ENCODE measurements at places on chromosomes 3 and 15.

GRCh38 chr3:120641696-120642246, 40.3 kb downstream of the HGD start:
- DNase-seq, result no peak

GRCh38 chr3:51815614-51816013, 36.6 kb upstream of the IQCF6 start:
- no peak for DNase-seq

DNA sequence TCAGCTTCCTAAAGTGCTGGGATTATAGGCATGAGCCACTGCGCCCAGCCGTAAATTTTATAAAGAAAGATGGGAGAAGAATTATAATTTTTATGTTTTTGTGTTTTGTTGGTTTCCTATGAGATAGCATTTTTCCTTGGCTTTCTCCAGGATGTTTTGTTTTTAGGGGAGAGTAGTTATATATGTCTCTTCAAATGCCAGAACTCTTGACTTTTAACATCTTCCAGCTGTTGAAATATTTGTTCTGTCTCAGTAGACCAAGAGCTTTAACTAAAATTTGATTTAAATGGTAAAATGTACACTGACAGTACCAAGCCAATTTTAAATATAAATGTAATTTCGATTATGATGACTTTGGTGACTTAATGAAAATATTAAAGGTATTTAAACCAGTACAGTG, 96.8 kb downstream of the DHX36 start:
- no peak for DNase-seq

GRCh38 chr3:107238787-107239186, 138.5 kb upstream of the CCDC54 start:
- DNase-seq, result no peak

DNA sequence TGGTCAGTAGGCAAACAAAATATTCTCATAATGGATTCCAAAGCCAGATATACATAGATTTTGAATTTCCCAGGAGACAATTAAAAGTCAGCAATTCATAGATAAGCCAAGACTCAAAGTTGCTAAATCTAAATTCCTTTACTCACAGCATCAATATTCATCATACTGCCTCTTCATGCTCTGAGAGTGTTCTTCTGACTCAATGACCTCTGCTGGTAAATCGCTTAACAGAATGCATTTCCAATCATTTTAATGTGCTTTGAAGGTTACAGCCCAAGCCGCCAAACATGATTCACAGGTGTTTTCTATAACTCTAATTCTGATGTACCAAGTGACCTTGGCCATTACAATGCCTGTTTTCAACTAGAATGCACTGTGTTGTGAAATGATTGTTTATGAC, 24.2 kb upstream of the SLC4A7 start:
- no peak for DNase-seq

- no peak for DNase-seq
Measured at GRCh38 chr3:39343076-39343717, 13.7 kb downstream of the CCR8 start.

GRCh38 chr3:178198329-178198728, 337.9 kb upstream of the KCNMB2 start:
- DNase-seq, result no peak

GRCh38 chr15:63244399-63244798, 33.0 kb upstream of the APH1B start:
- DNase-seq, result no peak

DNA sequence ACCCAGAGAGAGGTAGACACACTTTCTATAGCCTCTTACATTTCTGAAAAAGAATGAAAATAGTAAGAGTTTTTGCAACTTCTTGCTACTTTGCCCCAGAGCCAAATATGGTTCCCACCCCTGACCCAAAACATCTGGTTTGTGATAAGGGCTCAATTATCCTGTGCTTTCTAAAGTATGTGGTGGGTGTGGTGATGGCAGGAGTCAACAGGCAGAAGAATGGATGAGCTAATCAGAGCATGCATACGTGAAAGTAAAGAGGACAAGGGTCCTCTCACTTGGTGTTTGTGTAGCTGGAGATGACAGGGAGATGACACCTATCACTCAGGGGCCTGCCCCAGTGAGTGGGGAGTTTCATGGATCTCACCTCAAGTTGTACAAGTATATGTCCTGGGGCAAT, 19.1 kb downstream of the KBTBD8 start:
- DNase-seq, result no peak

GRCh38 chr3:126931806-126932187, 51.1 kb upstream of the PLXNA1 start:
- DNase-seq, result no peak

DNA sequence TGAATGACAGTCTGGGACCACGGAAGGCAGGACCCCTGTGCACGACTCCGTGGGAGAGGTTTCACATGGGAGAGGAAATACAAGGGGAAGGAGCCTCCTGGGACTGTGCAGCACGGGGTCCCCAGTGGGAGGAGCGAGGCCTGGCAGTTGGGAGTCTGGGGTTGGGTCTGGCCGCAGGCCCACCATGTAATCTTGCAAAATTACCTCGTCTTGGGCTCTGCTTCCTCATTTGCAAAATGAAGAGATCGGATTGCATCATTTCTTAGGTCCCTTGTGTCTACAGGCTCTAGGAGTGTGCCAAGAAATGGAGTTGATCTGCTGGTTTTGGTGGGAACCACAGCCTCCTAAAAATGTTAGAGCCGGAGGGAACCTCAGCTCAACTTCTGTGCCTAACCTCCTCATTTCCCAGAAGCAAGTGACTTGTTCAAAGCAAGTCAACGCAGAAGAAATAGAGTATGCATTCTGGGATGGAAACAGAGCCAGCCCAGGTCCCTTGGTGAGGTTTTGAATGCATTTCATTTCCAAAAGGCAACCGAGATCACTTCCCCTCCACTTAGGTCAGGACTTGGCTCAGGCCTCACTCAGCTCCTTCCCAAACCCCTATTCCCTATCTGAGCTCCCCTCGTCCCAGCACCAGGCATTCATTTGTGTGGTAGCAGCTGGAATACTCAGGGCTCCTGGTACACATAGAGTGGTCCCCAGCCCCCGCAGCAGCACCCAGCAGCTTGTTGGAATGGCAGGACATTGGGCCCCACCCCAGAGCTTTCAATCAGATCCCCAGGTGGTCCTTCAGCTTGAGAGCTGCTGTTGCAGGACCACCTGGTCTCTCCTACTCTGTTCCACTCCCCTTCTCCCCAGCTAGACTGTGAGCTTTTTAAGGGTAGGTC, 267.7 kb downstream of the XXYLT1 start:
- no peak for DNase-seq

DNA sequence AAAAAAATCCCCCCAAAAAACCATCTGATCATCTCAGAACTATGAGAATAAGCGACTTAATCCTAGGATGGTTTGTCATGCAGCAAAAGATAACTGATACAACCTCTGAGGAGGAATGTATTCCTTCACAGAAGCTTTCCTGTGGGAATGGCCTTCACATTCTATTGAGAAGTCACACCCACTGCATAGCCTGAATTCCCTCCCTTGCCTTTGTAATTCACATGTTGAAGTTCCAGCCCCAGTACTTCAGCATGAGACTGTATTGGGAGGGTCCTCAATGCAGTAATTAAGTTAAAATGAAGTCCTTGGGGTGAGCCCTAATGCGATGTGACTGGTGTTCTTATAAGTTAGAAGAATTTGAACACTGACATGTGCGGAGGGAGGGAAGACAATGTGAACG, 395.2 kb downstream of the TUSC7 start:
- no peak for DNase-seq

DNA sequence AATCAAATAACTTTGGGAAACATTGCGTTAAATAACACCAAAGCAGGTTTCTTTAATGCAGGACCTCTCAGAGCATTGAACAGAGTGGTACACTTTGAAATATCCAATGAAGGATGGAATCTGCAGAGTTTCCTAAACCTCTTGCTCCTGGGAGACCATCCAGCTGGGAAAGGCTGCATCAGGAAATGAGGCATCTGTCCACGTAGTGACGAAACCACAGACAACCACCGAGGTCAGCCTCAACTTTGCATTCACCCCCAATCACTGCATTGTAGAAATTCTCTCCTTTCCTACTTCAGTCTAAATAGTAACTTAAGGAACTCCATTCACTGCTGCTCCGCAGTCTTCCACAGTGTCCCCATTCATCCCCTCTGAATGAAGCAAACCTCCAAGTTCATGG, 41.5 kb upstream of the CDV3 start:
- DNase-seq, result no peak

DNA sequence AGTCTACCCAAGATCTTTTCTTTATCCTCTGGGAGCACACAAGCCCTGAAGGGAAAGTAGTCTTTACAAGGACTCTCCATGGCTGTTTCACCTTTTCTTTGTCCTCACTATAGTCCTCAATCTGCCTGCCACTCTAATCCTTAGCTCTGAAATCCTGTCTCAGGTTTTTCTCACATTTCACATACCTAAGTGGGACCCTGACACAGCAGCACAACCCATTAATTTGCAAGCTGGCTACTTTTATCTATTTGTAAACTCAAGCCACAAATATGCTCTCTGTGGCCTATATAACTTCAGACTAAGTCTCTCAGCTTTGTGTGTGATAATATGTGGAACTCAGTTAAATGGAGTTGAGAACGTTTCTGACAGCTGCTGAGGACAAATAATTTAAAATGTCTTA, 19.8 kb downstream of the SIN3A start:
- DNase-seq, result no peak

DNA sequence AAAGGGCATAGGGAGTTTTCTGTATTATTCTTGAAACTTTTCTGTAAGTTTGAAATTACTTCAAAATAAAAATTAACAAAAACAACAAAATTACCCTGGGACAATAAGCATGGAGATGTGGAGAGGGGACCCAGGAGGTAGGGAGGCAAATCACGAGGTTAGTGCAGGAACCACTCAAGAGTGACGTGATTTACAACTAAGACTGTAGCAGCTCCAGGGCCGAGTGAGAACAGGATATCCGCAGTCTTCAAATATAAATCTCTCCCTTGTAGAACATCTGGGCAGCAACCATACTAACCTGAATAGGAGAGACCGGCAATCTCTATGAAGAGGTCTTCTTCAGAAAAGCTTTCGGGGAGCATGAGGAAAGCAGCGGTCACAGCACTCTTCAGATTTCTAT, 17.3 kb downstream of the TAMM41 start:
- DNase-seq, result no peak

GRCh38 chr3:133426721-133427120, 26.9 kb downstream of the BFSP2 start:
- no peak for DNase-seq

DNA sequence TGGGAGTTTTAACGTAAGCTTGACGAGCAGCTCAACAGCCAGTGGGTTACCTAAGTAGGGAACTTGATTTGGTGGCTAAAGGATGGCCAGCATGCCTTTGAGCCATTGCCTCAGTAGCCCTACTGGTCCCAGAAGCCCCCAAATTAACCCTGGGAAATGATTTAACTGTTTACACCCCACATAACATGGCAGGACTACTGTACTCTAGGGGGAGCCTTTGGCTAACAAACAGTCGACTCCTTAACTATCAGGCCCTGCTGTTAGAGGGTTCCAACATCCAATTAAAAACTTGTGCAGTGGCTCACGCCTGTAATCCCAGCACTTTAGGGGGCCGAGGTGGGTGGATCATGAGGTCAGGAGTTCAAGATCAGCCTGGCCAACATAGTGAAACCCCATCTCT, 9.4 kb upstream of the SMCO1 start:
- DNase-seq, result no peak

GRCh38 chr3:133157716-133158115, 119.5 kb downstream of the TMEM108 start:
- no peak for DNase-seq

- no peak for DNase-seq
Measured at GRCh38 chr15:50747523-50747922, 18.0 kb downstream of the SPPL2A start.

DNA sequence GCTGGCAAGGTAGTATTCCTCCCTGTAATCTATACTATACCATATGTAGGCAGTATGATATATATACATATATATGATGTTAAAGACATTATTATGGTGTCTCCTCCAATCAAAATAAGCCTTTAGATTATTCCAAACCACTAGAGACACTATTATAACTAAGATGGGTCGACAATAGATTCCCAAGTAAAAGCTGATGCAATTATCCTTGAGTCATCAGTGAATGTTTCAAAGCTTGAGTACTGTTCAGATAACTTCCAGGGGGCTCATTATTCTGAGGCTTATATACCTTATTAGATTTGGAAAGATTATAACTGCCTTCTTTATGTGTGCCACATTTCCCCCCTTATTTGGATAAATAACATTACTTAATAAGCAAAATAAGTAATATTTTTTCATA, 11.9 kb upstream of the C3orf38 start:
- DNase-seq, result no peak

GRCh38 chr15:100628746-100629145, 26.4 kb downstream of the ASB7 start:
- DNase-seq, result no peak

DNA sequence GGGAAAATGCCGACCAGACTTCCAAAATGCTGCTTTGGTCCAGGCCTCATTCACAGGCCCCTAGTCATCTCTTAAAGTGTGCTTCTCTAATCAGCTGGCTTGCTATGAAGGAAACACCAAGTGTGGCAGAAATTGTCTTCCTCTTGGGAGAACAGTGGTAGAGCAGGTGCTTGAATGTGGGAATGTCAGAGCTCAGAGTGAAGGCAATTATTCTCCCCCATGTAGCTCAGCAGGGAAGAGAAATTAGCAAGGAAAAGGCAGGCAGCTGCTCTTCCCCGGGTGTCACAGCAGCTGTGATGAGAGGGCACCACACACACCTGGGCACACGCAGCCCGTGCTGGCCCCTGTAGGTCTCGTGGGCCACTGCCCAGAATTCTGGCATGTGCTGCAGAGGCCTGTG, 358.5 kb downstream of the WDR72 start:
- no peak for DNase-seq

DNA sequence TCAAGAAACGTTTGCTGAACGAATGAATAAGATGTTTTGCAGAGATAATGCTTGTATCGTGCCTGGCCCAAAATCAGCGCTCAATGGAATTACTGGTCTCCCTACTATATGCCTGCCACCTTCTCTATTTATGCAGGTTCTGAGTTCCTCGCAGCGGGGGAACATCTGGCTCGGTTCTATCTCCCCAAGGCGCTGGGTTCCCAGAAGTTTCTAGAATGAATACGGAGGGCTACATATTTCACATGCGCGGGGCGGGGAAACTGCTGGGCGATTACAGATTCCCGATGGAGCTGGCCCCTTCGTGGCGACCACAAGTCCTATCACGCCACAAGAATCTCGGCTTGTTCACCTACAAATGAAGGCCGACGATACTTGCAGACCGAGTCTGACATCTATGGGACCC, 411 bp upstream of the EIF2B5 start:
- DNase-seq, result no peak

DNA sequence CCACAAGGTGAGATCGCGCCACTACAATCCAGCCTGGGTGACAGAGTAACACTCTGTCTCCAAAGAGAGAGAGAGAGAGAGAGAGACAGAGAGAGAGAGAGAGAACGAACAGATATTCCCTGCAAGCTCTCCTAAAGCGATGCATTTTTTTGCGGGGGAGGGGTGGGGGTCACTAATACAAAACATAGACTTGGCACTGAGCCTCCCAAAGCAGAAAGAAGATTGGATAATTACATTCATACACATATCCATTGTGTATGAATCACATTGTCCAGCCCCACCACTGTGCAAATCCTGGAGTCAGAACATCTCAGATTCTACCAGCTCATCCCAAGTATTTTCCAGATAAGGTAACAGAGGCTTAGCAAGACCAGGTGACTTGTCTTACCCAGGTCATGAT, 459.9 kb downstream of the MAGI1 start:
- no peak for DNase-seq

- no peak for DNase-seq
Measured at GRCh38 chr3:155972885-155973584, 102.6 kb downstream of the GMPS start.

All from omental fat pad (tissue), 4 donors.